ENCODE measurements at places on chromosomes 12 and 14.

GRCh38 chr12:15811214-15812127 is 22.3 kb upstream of the EPS8 start:
- no peak for DNase-seq

DNA sequence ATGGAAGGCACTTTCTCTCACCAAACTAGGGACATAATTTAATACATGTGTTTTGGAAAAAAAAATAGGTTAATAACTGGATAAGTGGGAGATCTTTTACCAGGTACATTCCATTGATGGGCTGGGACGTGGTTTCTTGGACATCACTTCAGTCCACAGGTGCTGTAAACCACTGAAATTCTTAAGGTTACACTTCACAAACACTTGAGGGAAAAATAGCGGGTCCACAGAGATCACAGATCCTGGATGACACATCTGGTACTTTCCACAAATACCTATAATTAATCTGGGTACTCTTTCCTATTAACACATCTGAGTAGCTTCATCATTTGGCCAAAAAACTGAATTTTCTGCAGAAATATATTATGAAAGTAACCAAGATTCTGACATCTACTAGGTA is 85.0 kb downstream of the POLR3B start:
- DNase-seq: no peak

DNA sequence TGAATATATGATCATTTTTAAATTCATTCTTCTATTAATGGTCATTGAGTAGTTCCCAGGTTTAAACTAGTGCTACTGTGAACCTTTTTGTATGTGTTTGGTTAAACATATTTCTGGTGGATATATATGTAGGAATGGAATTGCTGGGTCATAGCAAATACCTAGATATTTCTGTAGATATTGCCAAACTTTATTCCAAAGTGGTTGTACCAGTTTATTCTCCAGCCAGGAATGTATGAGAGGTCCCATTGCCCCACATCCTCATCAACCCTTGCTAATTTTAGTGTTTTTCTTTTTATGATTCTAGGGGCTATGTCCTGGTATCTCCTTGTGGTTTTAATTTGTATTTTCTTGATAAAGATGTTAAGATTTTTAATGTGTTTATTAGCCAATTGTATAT is 3.1 kb downstream of the VEZT start:
- DNase-seq: no peak

- no peak for DNase-seq
Observed at GRCh38 chr14:66081594-66082376, 404.4 kb upstream of the CCDC196 start.

- DNase-seq: peak; percentile 21
Observed at GRCh38 chr12:4269279-4269991, 4.1 kb upstream of the CCND2 start.

DNA sequence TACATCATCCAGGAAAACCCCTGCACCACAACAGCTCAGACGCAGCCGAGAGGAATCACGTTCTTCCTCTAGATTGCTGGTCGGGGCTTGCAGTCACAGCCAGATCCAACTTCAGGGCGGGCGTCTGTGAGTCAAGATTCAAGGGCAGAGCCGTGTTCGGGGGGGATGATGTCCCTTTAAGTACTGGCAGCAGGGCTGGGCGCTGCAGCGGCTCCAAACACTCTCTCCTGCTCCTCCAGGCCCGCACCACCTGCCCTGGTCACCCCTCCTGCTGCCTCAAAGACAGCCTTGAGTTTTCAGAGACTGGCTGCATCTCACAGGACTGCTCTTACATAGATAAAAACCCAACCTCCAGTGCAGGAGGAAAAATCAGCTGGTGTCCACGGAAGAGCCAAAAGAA is 68.3 kb downstream of the KDM2B start:
- no peak for DNase-seq

GRCh38 chr14:95516554-95517181 is at the start of gene SYNE3:
SYNE3 (minus strand) TSS chr14:95516650; CDS start chr14:95475821, 40,829 bp downstream.
- peak; percentile 44 for DNase-seq

DNA sequence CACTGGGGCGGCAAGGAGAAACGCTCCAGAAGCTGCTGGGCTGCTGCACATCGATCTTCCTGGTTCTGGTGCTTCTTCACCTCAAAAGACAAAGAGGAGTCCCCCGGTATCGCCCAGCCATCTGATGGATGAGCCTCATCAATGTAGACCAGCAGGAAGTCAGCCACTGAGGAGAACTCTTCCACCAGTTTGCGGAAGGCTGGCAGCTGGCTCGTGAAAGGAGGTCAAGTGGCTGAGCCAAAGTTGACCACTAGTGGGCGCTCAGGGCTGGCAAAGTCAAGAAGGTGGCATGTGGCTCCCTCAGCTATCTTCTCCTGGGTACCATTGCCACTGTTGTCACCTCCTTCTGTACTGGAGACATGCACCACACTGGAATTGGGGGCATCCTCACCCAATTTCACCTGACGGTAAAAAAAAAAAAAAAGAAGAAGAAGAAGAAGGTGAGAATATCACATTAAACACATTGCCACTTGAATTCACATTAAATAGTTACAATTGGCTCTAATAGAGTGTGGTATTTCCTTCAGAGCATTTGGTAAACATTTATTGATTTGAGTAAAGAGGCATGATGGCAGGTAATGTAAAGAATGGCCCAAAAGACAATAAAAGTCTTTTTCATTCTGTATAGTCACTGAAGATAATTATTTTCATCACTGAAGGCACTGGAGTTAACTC is 8.3 kb downstream of the DIO2 start:
- DNase-seq: peak; percentile 12

DNA sequence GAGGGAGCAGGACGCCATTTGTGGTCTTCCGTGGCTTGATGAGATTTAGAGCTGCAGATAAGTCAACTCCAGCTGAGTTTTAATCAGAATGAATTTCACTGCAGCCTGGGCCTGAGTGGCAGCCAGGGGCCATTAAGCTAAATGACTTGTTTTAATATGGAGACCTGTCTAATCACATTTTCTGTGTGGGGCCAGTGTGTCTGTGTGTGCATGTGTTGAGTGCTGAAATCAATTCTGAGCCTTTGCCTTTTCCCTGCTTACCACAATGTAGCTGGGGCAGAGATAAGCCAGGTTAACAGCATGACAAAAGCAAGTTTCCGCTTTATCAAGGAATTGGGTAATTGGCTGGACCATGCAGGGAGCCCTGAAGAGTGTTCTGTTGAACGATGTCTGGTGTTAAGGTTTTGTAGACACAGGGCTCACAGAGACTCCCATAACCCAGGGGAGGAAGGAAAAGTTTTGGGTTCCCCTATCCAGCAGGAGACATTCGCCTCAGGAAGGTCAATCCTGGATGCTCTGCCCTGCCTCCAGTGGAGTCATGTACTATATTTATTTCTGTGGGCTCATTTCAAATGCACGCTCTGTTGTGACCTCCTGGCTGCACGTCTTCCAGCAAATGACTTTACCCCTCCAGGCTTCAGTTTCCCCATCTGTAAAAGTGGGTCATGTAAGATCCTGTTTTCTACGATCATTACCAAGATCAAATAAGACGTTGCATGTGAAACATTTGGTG is 24.2 kb downstream of the RPH3A start:
- no peak for DNase-seq

DNA sequence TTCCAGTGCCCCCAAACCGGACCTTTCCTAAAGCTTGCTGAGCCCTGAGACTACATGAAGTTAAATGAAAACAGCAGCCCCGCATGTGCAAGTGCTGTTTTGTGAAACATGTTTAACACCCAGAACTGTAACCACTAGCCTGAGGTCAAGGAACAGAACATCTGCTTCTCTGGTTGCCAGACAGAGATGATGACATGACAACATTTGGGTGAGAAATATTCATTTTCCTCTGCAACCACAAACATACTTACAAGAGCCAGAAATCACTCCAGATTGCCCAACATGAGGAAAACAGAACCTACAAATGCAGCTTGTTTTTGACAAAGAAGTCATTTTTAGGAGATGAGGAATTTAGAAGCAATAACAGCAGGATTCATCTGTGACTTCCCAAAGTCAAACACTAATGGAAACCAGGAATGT is 110.4 kb downstream of the BCAT1 start:
- DNase-seq: no peak

DNA sequence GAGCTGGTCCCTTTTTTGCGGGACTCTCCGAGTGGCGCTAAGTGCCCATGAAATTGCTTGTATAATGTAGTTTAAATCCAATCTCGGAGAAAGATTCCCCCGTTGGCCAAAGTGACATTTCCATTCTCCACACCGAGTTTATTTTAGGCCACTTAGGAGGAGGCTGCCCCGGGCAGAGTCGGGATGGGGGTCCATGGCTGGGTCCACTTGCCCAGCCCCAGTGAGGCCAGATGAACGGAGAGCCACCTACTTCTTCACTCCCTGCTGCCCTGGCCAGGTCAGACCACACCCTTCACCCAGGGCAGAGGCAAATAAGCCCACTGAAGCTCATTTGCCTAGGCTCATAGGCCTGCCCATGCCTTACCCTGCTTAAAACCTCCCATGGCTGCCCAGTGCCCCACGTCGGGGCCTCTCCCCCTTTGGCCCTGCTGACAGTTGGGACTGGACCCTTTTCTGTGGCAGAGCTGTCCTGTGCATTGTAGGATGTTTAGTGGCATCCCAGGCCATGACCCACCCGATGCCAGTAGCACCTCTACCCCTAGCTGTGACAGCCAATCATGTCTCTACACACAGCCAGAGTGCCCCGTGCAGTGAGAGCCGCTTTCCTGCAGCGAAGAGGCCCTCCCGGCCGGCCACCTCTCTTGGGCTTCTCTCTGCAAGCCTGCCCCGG is 51.3 kb downstream of the FAM222A start:
- DNase-seq: no peak

GRCh38 chr12:48978291-48978740 is at the start of gene WNT1:
WNT1 (plus strand) TSS chr12:48978322; CDS start chr12:48978651, 329 bp downstream.
- no peak for DNase-seq

DNA sequence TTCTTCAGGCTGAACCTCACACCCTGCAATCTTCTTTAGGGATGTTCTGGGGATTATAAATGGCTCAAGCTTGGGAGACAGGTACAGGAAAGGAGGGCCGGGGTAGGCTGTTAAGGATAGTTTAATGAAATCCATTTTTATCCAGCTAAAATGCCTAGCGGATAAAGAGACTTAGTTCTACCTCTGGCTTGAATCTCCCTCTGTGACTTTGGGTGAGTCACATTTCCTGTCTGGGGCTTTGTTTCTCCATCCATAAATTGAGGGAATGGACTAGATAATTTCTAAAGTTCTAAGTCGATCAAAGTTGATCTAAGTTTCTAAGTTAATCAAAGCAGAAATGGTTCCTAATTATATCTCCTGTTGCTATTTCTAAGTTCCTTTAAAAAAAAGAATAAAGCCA is 319.6 kb upstream of the E2F7 start:
- DNase-seq: no peak

GRCh38 chr14:52268279-52269061 is 972 bp downstream of the PTGDR start:
- no peak for DNase-seq

- no peak for DNase-seq
Observed at GRCh38 chr12:104275689-104276088, 27.9 kb upstream of the EID3 start.

DNA sequence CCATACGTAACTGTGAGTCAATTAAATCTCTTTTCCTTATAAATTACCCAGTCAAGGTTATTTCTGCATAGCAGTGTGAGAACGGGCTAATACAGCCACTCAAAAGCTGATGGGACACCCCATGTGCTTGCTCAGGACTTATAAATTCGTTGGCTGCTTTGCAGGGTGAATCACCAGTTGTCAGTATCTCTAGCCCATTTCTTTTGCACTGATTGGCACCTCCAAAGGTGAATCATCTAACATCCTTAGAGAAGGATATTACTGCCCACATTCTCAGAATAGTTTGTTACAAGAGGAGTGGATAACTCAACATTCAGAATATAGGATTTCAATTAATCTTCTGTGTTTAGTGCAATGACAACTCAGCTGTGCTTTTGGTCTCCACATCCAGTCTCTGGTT is 601.5 kb downstream of the KCNH5 start:
- DNase-seq: no peak

- DNase-seq: no peak
Observed at GRCh38 chr12:57760347-57760982, 5.6 kb downstream of the MARCHF9 start.

DNA sequence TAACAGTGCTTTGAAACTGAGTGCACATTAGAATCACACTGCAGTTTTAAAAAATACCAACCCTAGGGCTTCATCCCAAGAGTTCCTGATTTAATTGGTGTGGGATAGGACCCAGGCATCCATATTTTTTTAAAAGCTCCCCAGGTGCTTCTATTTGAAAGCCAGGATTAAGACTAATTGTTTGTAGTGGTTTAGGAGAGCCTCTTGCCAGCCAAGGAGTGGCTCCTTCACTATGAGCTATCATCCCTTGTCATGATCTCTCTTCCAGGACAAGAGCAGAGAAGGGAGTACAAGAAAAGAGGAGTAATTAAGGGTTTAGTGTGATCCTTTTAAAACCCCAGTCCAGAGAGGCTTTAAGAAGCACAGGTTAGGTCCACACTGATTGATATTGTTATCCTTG is 178.0 kb downstream of the CAND1 start:
- no peak for DNase-seq

DNA sequence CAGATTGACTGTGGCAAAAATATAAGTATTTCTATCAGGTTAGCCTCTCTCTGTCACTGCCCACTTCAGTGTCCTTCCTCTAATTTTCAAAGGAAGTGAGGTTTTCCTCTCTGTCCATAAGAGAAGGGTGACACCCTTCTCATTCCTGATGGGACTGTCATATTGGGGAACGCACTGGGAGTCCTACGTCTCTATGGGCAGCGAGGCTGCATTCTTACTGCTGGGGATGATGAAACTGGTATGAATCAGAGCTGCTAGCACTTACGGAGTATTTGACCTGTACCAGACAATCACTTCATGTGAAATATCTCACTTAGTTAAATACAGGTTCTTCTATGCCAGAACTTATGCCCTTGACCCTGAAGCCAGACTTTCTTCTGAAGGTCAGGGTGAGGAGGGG is 436.3 kb downstream of the DPF3 start:
- DNase-seq: no peak

GRCh38 chr14:41606532-41607303 is at the start of gene LRFN5:
LRFN5 (plus strand) TSS chr14:41606876.
- no peak for DNase-seq

DNA sequence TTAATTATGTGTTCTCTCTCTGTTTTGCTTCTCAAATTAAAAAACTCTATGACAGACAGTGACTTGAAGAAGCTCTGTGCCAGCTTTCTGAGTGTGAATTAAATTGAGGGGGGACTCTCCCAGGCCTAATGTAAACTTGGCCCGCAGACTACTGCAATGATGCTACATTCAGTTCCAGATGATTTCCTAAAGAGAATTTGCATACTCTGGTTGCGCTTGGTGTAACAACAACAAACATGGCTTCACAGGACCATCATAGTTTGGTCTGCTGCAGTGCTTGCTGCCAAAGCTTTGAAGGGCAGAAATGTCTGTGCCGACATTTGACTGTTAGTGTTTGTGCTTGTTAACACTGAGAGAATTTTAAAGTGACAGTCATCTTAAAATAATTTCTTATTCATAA is 25.0 kb downstream of the CFAP54 start:
- no peak for DNase-seq

DNA sequence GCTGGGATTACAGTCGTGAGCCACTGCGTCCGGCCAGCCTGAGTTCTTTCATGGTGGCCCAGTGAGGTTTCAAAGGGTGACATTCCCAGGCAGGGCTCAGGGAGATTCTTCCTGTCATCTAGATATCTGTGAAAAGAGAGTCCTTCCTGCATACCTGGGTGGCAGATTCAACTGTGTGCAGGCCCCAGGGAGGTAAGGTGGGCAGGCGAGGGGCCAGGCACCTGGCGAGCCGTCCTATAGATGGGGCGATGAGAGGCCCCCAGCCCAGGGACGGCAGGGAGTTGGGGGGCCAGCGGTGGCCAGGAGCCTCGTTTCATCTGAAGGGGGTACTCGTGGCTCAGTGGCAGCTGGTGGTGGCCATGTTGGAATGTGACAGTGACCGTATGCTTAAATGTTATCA is 7.1 kb upstream of the EP400 start:
- DNase-seq: no peak

GRCh38 chr12:32284561-32284960 is 114.8 kb upstream of the FGD4 start:
- no peak for DNase-seq

Data from Calu3 (cell line).